DND-41 (cell line): ENCODE measurements at places on chromosomes 12 and 14.

DNA sequence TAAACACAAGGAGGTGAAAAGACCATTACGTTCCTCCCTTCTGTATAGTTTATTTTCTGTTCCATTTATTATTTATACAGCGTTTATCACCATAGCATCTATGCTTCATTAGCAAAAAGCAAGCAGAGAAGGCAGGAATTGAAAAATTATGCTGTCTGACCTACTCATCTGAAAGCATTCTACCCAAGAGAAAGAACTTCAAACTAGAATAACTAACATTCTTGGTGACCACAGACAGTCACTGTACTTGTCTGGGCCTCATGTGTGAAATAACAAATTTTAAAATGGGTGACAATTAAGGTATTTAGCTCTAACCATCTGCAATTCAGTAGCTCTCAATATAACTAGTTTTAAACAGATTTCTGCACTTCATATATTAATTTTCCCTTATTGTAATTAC lies 29.3 kb upstream of the PDE3A start:
- H3K36me3 ChIP-seq, result no peaks in the 10 kb centered on the region
- H3K27ac ChIP-seq, result no peak overlapping the region
- DNase-seq, result no peak
- H3K4me3 ChIP-seq, result no peak overlapping the region
- H3K4me1 ChIP-seq, result no peaks in the 10 kb centered on the region

GRCh38 chr12:18467620-18468245 lies 206.4 kb downstream of the PIK3C2G start:
- no peak overlapping the region for H3K27ac ChIP-seq
- no peaks in the 10 kb centered on the region for H3K27me3 ChIP-seq
- no peaks in the 10 kb centered on the region for H3K4me1 ChIP-seq
- H3K4me3 ChIP-seq, result no peak overlapping the region

- no peak for DNase-seq
- H3K27ac ChIP-seq, result no peak overlapping the region
- no peaks in the 10 kb centered on the region for H3K27me3 ChIP-seq
- H3K4me3 ChIP-seq, result no peak overlapping the region
Observed at GRCh38 chr12:4154672-4155225, 118.8 kb upstream of the CCND2 start.

- no peak overlapping the region for H3K27ac ChIP-seq
- no peak for DNase-seq
- H3K4me3 ChIP-seq, result no peak overlapping the region
- H3K27me3 ChIP-seq, result peaks cover 58% of the 10 kb centered on the region
Observed at GRCh38 chr12:53817021-53817389, 65.2 kb upstream of the CISTR start.

GRCh38 chr12:904010-904414 lies 45.5 kb downstream of the RAD52 start:
- H3K27me3 ChIP-seq, result no peaks in the 10 kb centered on the region
- H3K4me3 ChIP-seq, result no peak overlapping the region
- peaks cover 98% of the 10 kb centered on the region for H3K36me3 ChIP-seq
- no peak overlapping the region for H3K27ac ChIP-seq
- no peak for DNase-seq

- peaks cover 50% of the 10 kb centered on the region for H3K36me3 ChIP-seq
- DNase-seq, result peak; percentile 39
- H3K27me3 ChIP-seq, result no peaks in the 10 kb centered on the region
- H3K4me3 ChIP-seq, result peak overlapping the region; percentile 97
Observed at GRCh38 chr12:56257491-56258067, 605 bp downstream of the ANKRD52 start.

DNA sequence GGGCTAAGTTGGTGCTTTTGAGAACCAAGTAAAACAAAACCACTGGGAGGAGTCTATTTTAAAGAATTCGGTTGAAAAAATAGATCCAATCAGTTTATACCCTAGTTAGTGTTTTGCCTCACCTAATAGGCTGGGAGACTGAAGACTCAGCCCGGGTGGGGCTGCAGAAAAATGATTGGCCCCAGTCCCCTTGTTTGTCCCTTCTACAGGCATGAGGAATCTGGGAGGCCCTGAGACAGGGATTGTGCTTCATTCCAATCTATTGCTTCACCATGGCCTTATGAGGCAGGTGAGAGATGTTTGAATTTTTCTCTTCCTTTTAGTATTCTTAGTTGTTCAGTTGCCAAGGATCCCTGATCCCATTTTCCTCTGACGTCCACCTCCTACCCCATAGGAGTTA lies 1.8 kb upstream of the RAB5B start:
- H3K27me3 ChIP-seq, result no peaks in the 10 kb centered on the region
- H3K4me1 ChIP-seq, result peaks cover 76% of the 10 kb centered on the region
- peaks cover 55% of the 10 kb centered on the region for H3K36me3 ChIP-seq
- no peak for DNase-seq
- no peak overlapping the region for H3K4me3 ChIP-seq

DNA sequence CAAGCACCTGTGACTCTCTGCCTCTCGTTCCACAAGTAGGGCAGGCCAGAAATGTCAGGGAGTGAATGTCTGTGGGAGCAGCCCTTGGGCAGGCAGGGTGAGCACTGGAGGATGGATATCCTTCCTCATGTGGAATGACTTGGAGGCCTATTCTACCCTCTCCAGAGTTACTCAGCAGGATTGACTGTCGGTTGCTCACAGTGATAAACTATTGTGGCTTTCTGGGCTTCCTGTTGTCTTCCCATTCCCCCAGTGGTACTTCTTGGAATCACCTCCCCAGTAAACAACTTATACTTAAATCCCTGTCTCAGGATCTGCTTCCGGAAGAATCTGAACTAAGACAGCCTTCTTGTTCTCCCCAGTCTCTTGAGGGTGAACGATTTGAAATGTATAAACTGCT lies 79.6 kb upstream of the MANSC4 start:
- H3K36me3 ChIP-seq, result no peaks in the 10 kb centered on the region
- no peaks in the 10 kb centered on the region for H3K27me3 ChIP-seq
- no peak overlapping the region for H3K4me3 ChIP-seq
- no peak overlapping the region for H3K27ac ChIP-seq
- H3K4me1 ChIP-seq, result no peaks in the 10 kb centered on the region
- no peak for DNase-seq

DNA sequence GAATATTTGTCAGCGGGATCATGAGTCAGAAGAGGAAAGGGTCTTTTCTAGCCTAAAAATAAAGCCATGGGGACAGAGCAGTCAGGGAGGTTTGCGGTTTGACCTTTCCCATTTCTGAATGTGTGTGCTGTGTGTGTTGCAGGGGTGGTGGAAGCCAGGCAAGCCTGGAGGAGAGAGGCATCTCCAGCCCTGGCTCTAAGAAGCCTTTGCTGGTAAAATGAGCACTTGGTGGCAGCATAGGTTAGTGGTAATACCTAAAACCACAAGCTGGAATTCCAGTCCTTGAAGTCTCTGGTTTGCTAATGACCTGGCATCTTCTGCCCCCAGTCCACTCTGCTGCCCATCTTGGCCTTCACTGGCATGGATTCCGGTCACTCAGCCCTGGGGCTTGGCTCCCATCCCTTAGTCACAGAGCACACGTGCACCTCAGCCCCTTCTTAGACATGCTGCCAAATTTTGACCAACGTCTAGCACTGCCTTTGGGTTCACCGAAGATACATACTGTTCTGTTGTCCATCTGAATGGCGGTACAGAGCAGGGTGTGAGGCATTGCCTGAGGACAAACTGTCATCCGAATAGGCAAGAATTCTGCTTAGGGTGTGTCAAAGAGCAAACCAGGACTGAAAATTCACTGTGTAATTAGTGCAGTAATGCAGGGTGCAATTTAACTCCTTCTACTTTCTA lies 52.7 kb downstream of the KCNA5 start:
- no peaks in the 10 kb centered on the region for H3K36me3 ChIP-seq
- no peaks in the 10 kb centered on the region for H3K4me1 ChIP-seq

DNA sequence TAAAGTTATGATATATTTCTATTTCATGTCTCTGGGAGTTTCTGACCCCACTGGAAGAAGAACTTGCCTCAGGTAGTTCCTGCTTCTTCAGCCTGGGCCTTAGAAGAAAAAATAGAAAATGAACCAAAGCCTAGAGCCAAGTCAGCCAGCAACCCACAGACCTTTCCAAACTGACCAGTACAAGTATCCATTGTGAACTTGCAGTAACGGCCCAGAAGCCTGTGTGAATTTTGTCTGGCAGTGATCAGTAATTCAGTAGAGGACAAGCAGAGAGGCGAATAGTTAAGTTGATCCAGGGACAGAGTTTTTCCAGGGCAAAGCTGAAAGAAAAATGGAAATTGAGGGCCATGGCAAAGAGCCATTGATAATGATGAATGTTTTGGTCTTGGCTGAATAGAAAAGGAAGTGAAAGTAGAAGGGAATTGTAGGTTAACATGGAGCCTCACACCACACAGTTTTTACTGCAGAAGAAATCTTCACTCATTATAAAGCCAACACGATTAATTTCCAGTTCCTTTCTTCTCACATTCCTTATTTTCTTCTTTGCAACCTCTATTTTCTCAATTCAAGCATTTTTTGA lies 311.8 kb downstream of the BTG1 start:
- DNase-seq, result no peak
- no peaks in the 10 kb centered on the region for H3K4me1 ChIP-seq
- H3K36me3 ChIP-seq, result no peaks in the 10 kb centered on the region
- no peak overlapping the region for H3K27ac ChIP-seq
- H3K4me3 ChIP-seq, result no peak overlapping the region

DNA sequence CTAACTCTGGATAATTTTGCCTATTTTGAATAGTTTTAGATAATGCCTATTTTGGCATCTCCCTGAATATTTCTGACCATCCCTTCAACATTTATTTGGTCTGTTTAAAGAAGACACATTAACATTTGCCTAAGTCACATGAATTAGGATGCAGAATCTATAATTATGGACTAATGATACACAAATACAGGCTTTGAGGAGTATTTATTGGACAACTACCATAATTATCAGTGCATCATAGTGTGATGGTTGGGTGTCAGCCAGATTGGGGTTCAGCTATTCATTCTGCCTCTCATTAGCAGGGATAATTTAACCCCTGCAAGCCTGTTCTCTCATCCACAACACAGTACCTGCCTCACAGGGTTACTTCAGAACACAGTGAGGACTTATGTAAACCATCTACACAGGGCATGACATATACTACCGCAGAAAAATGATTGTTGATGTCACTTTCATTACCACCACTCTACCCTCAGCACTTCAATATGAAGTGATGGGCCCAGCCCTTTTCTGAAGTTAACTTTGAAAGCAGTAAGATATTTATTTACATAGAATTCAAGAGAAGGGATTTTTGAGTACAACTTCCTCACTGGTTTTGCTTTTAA lies 14.4 kb downstream of the PRKCH start:
- peaks cover 95% of the 10 kb centered on the region for H3K4me1 ChIP-seq
- DNase-seq, result no peak
- peak overlapping the region; percentile 62 for H3K27ac ChIP-seq
- no peaks in the 10 kb centered on the region for H3K27me3 ChIP-seq

DNA sequence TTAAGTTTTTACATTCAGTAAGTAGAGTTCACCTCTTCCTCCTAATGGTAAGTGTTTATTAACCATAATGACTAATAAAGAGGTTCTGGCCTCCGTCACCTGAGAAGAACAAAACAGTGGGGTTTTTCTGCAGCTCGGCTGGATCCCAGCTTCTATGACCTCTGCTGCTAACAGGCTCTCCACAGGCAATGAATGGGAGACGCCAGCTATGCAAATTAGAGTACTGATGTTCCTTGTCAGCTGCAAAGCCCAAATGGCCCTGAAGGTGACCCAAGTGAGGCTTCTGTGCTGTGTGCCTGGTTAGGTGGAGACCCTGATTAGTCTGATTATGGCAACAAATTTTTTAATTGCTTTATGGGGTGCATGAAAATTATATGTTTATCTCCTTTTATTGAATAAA lies 218.1 kb downstream of the APAF1 start:
- H3K27ac ChIP-seq, result no peak overlapping the region
- no peak for DNase-seq
- peaks cover 10% of the 10 kb centered on the region for H3K27me3 ChIP-seq
- H3K4me3 ChIP-seq, result no peak overlapping the region
- H3K36me3 ChIP-seq, result no peaks in the 10 kb centered on the region
- no peaks in the 10 kb centered on the region for H3K4me1 ChIP-seq

- no peak overlapping the region for H3K27ac ChIP-seq
- H3K4me1 ChIP-seq, result peaks cover 29% of the 10 kb centered on the region
- peaks cover 12% of the 10 kb centered on the region for H3K27me3 ChIP-seq
Observed at GRCh38 chr12:49962861-49963765, 1.4 kb downstream of the AQP5 start.

GRCh38 chr14:23070262-23071129 lies 13.2 kb upstream of the CDH24 start:
- no peak for DNase-seq
- peak overlapping the region; percentile 73 for H3K4me3 ChIP-seq
- H3K4me1 ChIP-seq, result peaks cover 40% of the 10 kb centered on the region
- H3K27ac ChIP-seq, result peak overlapping the region; percentile 78

DNA sequence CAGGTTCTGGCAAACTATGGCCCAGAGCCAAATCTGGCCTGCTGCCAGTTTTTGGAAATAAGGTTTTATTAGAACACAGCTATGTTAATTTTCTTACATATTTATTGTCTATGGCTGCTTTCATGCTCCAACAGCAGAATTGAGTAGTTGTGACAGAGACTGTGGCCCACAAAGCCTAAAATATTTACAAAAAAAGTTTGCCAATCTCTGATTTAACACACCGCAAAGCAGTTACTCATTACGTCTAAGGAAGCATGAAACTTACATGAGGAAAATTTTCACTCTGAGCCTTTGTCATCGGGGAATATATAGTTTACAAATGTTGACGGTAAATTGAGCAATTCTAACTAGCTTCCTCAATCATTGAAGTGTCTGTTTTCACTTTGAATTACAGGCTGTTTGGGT lies 96.5 kb downstream of the UNC79 start:
- no peak overlapping the region for H3K4me3 ChIP-seq
- H3K4me1 ChIP-seq, result no peaks in the 10 kb centered on the region
- no peak for DNase-seq
- no peaks in the 10 kb centered on the region for H3K36me3 ChIP-seq
- no peaks in the 10 kb centered on the region for H3K27me3 ChIP-seq

GRCh38 chr12:5587711-5588121 lies 155.8 kb downstream of the NTF3 start:
- no peaks in the 10 kb centered on the region for H3K27me3 ChIP-seq
- H3K4me1 ChIP-seq, result no peaks in the 10 kb centered on the region
- no peaks in the 10 kb centered on the region for H3K36me3 ChIP-seq

- DNase-seq, result no peak
- peaks cover 32% of the 10 kb centered on the region for H3K36me3 ChIP-seq
- H3K4me1 ChIP-seq, result no peaks in the 10 kb centered on the region
Observed at GRCh38 chr14:90408713-90409112, 11.9 kb downstream of the CALM1 start.

- H3K27me3 ChIP-seq, result no peaks in the 10 kb centered on the region
- H3K27ac ChIP-seq, result no peak overlapping the region
- H3K4me1 ChIP-seq, result no peaks in the 10 kb centered on the region
- H3K36me3 ChIP-seq, result no peaks in the 10 kb centered on the region
Observed at GRCh38 chr12:127381043-127381668, 885.8 kb upstream of the TMEM132C start.

DNA sequence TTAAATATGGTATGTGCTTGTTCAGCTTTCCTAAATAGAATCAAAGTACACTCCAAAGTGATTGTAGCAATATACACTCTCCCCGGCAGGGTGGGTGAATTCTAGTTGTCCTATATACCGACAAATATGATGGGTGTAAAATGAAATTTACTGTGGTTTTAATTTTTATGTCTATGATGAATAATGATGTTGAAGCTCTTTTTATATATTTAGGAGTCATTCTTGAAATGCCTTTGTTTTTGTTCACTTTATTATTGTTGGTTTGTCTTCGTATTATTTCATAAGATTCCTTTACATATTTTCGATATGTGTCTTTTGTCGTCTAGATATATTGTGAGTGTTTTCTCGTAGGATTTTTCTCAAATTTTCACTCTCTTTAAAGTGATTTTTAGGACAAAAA lies 105.7 kb downstream of the PDE3A start:
- H3K4me3 ChIP-seq, result no peak overlapping the region
- DNase-seq, result no peak
- no peaks in the 10 kb centered on the region for H3K4me1 ChIP-seq
- H3K36me3 ChIP-seq, result no peaks in the 10 kb centered on the region
- peaks cover 3% of the 10 kb centered on the region for H3K27me3 ChIP-seq

- H3K27ac ChIP-seq, result no peak overlapping the region
Observed at GRCh38 chr12:104407922-104408321, 48.8 kb upstream of the CHST11 start.
